T-helper 2 cell (primary cell): ENCODE measurements at places on chromosomes 11 and 22.
A peak's percentile ranks its signal among the peaks of the same experiment; 100 is the strongest.

DNA sequence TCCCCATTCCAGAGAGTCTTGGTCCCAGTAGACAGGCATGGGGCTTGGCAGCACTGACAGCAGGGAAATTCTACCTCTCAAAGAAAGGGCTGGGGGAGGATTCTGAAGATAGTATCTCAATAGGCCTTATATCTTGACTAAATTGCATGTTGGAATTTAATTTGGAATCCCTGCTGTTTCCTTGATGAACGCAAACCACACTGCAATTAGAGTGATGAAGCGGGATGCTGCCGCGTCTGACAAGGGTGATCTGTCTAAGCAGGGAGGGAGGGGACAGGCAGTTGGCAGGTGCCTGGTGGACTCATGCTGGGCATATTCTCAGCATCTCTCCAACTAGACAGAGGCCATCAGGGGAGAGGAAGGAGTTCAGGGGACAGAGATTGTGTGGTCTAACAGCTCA, 48.4 kb downstream of the COMMD9 start:
- DNase-seq, result no peak

DNA sequence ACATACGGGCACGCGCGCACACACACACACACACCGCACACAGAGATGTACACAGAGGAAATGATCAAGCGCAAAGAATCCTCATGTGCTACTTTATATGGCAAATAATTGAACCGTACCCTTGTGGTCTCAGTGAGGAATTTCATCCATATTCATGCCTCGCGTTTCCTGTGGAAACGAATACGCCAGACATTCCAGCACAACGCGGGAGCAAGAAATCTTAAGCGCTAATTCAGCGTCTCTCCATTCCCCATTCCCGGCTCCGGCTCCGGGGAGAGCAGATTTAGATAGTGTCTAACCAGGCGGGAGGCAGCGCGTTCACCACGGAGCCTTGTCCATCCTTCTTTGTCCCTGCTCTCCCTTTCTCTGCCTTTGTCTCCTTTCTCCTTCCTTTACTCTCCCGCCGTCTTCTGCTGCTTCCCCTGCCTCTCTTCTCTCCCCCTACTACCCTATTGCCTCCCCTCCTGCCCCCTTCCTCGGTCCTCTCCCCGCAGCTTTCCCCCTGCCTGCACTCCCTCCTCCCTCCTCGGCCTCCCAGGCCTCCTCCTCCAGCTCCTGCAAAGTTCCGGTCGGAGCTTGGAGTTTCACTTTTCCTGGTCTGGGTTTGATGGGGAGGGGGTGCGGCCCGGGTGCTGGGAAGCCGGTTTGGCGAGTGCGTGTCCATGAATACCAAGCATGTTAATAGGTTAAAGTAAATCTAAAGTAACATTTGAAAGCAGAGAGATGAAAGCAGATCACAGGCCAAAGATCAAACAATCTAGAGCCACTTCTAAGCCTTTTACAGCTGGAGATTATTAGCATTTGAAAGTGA, 579.3 kb downstream of the BUD13 start:
- DNase-seq, result no peak

GRCh38 chr22:46421267-46421666, 85.8 kb downstream of the TRMU start:
- DNase-seq, result peak; percentile 63

GRCh38 chr22:20844055-20845037, 14.3 kb downstream of the PI4KA start:
- no peak for DNase-seq

- peak; percentile 45 for DNase-seq
These were observed 53.4 kb downstream of the FAM181B start for GRCh38 chr11:82680252-82680651.

DNA sequence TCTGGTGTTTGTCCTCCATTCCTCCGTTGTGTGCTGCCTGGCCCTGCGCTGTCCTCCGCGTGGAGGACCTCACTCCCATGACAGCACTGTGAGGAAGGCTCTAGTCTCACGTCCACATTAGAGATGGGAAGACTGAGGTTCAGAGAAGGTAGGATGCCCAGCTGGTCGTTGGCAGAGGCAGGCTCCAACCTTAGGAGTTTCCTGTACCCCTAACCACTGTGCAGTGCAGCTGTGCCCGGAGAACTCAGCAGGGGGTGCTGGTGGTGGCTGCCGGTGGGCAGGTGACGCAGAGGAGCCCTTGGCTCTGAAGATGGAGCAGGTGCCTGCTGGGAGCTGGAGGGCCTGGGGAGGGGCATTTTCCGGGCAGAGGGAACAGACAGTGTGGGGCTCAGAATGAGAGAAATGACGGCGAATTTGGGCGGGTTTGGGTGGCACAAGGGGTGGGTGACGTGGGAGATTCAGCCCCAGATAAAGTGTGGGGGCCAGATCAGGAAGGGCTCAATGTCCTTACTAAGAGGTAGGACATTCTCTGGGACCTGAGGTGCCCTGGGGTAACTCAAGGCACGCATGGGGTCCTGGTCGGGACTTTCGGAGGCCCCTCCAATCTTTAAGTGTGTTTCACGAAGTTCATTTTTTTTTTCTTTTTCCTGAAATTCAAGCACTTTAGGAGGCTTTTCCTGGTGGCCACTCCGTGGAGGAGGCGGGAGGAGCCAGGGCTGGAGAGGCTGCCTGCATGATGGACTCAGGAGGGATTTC, 535.0 kb downstream of the TBC1D22A start:
- DNase-seq, result no peak

- DNase-seq, result no peak
These were observed 1164.4 kb downstream of the BRD1 start for GRCh38 chr22:48663297-48663696.

GRCh38 chr11:107018219-107018901, at the start of gene GUCY1A2:
GUCY1A2 (minus strand) TSS chr11:107018476; CDS start chr11:107018055, 421 bp downstream.
- DNase-seq, result no peak

GRCh38 chr22:35576671-35577070, 36.0 kb downstream of the RASD2 start:
- no peak for DNase-seq

- DNase-seq, result no peak
These were observed 1.5 kb downstream of the PANX3 start for GRCh38 chr11:124612567-124613246.

- DNase-seq, result no peak
These were observed 15.5 kb upstream of the BMAL1 start for GRCh38 chr11:13262096-13262495.

GRCh38 chr22:43262990-43263644, 76.2 kb upstream of the TTLL12 start:
- DNase-seq, result peak; percentile 61

DNA sequence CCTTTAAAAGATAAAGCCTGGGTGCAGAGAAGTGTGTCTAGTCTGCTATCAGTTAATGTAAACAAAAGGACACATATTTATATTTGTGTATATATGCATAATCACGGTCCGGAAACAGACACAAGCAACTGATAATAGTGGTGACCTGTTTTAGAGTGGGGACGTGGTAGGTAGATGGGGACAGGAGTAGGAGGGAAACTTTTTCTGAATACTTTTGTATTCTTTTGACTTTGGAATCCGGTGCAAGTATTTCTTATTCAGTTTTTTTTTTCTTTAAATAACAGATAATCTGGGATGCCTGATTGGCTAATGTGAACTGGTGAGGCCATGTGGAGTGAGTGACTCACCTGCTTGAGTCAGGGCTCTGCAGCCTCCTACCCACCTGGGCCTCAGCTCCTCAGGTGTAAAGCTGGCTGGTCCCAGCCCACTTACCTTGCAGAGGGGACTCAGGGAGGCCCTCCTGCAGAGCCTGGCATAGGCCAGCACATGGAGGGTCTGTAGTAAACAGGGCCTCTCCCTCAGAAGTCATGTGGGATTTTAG, 15.3 kb downstream of the MICAL2 start:
- no peak for DNase-seq

- no peak for DNase-seq
These were observed 943 bp downstream of the DUSP8 start for GRCh38 chr11:1570896-1571759.

DNA sequence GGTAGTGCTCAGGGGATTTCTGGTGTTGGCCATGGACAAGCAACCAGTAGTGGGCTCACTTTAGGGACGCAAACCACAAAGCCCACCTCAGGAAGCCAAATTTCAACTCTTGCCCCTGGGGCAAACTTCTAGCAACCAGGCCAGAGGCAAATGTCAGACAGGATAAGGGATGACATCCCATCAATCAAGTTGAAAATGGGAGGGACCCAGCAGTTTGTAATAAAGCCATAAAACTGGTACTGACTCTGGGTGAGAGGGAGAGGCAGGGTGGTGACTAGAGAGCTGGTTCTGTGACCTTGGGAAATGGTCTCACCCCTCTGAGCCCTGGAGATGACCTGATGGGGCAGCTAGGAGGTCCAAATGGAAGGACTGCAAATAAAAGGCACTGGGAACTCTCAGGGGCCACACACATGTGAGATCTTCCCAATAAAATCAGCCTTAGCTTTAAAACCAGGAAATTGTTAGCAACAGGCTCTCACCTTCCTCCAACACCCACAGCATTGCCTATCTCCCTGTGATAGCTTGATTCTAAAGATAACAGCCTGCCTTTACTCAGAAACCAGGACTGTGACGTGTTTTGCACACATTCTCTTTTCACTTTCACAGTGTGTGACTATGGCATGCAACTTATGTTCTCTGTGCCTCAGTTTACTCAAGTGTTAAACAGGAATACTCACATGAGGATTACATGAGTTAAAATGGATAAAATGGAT, 6.4 kb upstream of the TBC1D10A start:
- DNase-seq, result no peak

DNA sequence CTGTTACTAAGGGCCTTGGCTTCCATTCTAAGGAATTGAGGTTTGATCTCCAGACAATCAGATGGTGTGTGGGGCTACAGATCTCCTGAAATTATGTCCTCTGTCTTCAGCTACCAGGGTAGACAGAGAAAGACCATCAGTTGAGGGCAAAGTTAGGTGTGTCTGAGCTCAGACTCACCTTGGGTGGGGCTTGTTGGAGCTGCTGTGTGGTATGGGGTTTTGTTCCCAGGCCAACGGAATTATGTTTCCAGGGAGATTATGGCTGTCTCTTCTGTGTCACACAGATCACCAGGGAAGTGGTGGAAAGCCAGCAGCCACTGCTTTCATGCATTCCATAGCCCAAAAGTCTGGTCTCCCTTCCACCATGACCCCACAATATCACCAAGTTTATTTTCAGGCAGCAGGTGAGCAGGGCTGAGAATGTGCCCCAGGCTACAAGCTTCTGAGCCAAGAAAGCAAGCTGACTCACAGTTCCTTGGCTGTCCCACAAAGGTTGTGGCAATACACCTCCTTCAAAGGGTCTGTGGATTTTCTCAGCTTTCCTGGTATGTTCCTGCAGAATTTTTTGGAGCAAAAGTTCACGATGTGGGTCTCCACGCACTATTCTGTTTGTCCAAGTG, 714.9 kb downstream of the LUZP2 start:
- DNase-seq, result no peak
